ENCODE measurements at places on chromosomes 5 and 9.

DNA sequence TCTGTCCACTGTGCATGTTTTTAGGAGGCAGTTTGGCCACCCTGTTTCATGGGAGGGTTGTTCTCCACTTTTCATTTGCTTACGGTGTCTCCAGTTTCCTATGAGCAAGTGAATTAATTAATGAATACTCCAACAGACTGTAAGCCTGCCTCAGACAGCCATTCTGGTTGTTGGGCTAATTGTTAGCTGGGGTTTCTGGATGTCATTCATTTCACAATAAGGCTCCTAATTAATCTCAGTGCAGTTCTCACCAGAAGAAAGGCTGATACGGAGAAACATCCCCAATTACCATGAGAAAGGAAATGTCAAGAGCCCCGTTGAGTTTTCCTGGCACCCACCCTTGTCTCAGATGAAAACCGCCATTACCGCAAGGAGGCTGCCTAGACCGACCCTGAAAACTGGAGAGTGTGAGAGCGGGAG lies 75.8 kb downstream of the MAP1B start:
- DNase-seq: no peak

DNA sequence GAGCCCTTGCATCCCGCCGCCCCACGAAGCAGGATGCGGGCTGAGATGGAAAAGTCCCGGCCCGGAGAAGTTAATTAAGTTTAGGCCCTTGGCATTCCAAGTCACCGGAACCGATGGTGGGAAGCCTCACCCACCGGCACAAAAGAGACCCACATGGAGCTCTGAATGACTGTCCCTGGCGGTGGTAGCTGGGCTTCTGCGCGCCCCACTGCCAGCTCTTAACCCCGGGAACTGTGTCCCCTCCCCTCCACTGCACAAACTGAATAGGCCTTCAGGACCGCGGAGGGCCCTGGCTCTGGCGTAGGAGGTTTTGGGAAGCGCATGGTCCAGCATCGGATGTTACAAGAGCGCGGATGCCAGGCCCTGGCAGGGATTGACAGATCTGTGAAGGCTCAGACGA lies 291.1 kb upstream of the TUT7 start:
- no peak for DNase-seq

DNA sequence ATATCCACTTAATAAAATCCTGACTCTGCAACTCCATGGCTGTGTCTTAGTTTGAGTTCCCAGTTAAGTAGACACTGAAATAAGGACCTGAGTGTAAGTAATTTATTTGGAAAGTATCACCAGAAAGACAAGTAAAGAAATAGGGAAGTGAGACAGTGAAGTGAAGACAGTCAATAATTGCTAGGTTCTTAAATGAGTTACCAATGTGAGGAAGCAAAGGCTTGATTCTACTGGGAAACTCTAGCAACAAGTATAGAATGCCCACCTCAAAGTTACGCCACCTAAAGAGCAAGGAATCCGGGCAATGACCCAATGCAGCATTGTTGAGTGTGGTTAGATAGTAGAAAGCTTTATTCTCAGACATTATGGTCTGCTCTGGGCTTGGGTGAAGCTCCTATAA lies 383.9 kb downstream of the TLR4 start:
- DNase-seq: no peak

DNA sequence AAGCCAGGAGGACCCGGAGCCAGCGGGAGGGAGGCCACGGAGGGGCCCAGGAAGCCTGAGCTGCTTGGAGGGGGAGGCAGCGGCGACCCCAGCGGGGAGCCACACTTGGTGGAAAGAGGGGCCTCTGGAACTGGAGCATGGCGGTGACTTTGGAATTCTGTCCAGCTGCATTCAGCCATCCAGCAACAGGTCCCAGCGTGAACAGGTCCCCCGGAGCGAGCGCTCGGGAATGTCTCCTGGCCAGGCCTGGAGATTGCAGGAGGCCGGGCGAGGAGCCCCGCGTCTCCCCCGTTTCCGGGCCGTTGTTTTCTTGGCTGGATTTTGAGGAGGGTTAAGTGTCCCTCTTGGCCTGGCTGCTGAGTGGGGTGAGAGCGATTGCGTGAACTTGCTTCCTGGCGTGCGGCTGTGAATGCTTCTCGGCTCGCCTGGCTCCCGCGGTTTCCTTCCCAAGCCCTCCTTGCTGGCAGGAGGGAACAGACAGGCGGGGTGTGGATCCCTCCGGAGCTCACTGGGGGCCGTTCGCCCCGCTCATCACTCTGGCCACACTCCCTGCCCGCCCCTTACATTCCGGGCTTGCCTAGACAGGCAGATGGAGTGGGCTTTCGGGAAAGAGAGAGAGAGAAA lies 125.3 kb upstream of the IRX4 start:
- no peak for DNase-seq

GRCh38 chr9:134066526-134066912 lies 1.3 kb downstream of the BRD3 start:
- DNase-seq: no peak

DNA sequence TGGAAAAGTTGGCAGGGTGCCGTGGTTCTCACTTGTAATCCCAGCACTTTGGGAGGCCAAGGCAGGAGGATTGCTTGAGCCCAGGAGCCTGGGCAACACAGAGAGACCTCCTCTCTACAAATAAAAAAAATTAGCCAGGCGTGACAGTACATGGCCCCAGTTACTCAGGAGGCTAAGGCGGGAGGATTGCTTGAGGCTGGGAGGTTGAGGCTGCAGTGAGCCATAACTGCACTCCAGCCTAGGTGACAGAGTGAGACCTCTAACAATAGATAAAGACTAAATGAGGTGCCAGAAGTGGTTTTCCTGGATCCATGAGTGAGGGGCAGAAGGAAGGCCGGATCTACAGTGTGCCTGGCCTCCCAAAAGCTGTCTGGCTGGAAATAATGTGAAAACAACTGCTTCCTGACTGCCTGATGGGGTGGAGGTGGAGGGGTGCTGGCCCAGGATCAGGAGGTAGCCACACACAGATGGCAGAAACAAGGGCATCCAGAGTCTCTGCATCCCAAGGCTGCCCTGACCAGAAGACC lies 4.1 kb downstream of the SHB start:
- no peak for DNase-seq

DNA sequence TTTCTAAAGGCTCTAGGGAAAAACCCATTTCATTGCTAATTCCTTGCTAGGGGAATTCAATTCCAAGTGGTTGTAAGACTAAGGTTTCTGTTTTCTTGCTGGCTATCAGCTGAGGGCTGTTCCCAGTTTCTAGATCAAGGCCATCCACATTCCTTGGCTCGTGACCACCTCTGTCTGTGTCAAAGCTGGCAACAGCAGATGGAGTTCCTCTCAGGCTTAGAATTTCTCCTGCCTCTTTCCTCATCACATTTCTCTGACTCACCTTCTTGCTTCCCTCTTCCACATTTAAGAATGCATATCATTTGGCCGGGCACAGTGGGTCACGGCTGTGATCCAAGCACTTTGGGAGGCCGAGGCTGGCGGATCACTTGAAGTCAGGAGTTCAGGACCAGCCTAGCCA lies 19.0 kb downstream of the DAB2IP start:
- no peak for DNase-seq

DNA sequence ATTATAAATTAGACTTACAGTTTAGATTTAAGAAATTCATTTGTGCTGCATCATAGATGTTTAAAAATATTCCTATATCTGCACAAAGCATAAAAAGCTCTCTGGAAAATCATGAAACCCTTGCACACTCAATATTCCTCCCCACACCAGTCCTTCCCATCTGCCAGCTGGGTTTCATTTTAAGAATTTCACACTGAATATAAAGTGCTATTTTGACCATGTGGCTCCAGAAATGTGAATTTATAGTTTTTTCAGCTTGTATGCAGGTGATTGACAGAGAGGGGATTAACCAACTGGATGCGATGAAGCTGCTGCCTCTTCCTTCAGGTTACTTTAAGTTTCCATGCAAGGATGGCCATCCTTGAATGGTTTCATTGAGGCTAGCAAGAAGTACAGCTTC lies 346.3 kb downstream of the NDUFS4 start:
- no peak for DNase-seq

GRCh38 chr9:109319017-109319625 lies 1.7 kb downstream of the EPB41L4B start:
- no peak for DNase-seq

GRCh38 chr5:40359832-40360231 lies 319.9 kb upstream of the PTGER4 start:
- no peak for DNase-seq

- DNase-seq: no peak
Measured at GRCh38 chr5:14171046-14171445, 27.9 kb downstream of the TRIO start.

Measured in activated naive CD4-positive, alpha-beta T cell (primary cell).